SK-N-DZ (cell line): ENCODE measurements at places on chromosomes 16 and 17.
A peak's percentile ranks its signal among the peaks of the same experiment; 100 is the strongest.

DNA sequence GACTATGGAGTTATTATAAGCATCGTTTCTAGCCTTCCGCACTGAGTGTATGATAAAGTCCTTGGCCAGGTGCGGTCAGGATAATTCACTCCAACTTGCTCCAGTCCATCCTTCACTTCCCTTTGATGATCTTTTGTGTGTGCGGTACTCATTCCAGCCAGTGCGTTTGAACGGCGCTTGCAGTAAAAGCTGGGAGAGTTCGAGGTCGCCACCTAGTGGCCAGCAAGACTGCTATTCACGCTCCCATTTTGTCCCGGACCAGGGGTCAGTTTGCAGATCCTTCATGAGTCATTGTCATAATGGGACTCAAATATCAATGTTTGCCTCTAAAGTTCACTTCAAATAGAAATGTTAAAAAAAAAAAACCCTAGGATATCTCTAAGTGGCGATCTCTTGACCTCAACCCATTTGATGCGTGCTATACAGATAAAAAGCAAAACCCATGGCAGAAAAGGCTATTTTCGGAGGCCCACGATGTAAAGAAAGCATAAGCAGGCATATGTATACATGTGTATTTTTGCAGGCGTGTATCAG is 417.1 kb downstream of the TMEM114 start:
- peak; percentile 87 for DNase-seq

DNA sequence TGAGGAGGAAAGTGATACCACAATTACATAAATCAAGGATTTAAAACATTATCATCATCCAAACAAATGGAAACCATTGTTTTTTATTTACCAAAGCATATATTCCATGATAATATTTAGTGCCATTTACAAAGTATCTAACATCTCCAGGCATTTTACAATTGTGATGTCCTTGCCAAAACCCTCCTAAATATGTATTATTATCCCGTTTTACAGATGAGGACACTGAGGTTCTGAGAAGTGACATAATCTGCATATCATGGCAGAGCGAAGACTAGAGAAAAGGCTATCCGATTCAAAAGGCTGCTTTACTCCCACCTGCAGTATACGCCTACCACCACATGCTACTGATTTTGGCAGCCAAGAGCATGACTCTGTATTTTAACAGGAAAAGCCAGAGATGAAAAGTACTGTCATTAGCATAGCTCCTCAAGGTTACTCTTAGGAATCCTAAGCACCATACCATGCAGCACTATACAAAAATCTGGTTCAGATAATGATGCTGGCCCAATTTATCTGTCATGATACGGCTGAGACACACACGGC is 301.4 kb downstream of the CA10 start:
- no peak for DNase-seq

DNA sequence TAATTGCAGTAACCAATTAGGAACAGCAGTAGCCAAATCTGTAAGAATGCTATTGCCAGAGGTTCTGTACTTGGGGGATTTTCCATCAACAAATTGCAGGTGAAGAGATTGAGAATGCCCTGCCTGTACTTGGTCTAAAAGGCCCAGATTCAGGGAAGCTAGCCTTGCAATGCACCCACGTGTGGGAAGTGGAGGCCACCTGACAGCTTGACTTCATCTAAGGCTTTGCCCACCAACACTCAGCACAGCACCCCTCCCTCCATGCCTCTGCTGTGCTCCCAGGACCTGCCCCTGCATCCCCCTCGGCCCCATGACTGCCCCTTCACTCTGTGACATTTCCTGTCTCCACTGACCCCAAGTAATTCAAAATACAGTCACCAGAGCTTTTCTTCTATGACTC is 79.1 kb upstream of the CDH5 start:
- no peak for DNase-seq

DNA sequence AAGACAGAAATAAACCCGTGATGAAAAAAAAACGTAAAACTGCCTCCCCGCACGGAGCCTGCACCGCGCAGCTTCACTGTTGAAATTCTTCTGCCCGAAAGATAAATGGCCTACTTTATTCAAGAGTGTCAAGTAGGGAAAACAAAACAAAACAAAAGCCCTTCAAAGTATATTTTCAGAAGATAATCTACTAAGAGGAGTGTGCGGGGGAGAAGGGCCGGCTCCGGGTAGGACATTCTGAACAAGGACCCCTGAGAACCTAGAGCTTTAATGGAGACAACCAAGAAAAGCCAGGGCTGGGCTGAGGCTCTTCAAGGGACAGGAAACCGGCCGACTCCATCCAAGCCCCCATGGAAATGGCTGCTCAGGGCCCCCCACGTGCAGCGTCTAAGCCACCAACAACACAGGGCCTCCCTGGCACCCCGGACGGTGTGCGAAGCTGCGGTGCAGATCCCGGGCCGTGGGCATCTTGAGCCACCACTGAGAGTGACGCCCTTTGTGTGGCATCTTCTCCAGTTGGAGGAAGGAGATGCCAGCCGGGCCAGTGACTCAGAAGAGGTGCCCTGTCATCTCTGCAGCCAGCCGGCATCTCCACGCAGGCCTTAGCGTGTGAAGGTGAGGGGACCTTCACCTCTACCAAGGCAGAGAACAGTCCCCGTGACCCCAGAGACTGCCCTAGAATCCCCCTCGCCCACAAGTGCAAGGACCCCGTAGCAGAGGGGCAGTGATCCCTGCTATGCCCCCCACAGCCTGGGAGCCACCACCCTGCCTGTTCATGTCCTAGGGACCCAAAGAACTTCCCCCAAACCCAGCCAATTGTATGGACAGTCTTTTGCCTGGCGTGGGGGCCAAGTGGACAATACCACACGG is 250.8 kb downstream of the C16orf95 start:
- DNase-seq = no peak

DNA sequence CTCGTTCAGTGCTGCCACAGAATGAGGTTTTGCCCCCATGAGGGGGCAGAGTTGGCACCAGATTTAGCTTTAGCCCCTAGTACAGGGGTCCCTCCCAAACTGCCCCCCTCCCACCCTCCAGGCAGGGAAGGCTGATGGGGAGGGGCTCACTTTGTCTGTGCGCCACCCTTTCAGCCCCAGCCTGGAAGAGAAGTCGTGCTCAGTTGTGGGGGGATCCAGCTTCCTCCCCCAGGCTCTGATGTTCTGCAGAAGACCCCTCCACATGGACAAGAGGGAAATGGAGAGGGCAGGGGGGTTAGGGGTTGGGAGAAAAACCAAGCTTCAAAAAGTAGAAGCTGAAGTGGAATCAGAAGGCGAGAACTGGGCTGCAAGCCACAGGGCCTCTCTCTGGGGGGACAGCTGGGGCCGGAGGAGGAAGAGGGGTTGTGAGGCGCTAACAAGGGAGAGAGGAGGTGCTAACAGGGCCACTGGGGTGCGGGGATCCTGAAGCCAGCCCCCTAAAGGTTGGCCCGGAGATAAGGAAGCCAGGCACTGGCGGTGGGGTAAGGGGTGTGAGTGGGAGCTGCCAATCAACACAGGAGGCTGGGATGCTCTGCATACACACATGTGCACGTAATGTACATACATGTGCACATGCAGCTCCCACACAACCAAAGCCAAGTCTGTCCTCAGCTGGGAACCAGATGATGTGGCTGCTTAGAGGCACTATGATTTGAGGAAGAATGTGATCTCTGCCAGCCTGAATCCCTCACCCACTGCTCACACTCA is 7.0 kb upstream of the TMEM92 start:
- DNase-seq = no peak

DNA sequence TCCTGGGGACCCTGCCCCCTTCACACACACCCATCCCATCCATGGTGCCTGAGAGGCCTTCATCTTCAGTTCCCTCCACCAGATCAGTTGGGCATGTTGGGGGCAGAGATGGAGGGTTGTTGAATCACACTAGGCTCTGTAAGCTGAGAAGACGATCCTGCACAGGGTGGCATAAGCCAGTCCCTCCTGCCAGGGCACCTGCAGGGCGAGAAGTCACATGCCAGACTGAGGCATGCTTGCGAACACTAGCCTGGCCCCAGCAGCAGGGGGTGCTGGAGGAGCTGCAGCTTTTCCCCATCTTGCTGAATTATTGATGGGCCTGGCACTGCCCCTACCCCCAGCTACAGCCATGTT is 6.1 kb upstream of the TBX2 start:
- peak; percentile 72 for DNase-seq

DNA sequence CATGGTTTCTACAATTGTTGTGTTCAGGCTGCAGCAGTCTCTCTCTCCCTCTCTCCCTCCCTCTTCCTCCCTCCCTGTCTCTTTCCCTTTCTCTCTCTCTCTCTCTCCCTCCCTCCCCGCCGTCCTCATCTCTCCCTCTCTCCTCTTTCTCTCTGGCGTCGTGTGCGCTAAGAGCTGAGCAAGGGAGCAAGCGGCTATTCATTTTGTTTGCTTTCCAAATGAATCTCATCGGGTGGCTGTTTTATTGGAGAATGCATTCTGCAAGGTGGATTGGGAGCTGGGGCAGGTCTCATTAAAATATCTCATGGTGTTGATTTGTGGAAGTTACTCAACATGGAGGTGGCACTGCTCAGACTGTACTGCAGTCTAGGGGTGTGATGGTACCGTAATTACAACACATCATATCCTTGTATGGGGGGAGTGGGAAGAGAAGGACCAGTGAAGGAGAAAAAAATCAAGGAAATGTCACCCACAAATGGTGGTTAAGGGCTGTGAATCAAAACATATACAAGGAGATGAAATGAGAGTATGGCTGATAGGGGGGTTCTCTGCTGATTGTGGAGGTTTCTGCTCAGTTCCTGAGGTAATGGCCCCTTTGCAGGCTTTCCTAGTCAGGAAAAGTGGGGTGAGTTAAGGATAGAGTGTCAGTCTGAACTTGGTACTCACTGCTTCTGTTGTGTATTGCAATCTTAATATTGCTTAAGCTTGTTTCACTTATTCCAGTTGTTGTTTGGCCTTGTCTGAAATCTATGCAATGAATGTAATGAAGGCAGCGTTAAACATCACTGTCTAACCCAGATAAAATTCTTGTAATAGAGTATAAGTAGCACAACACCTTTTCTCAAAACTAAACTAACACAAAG is 2.7 kb downstream of the MSL1 start:
- DNase-seq = no peak

- DNase-seq = no peak
These were observed 18.7 kb upstream of the ADGRG3 start for GRCh38 chr16:57649443-57649751.

DNA sequence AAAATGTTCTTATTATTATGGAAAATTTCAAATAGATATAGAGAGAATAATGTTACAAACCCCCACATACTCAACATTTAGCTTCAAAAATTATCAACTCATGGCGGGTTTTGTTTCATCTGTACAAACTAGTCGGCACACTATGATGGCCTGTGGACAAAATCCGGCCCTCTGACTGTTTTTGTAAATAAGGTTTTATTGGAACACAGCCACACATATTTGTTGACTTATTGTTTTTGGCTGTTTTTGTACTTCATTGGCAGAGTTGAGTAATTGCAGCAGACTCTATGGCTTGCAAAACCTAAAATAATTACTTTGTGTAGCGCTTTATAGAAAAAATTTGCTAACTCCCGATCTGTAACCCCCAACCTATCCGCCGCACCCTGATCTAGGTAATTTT is 41.4 kb upstream of the CLEC18A start:
- no peak for DNase-seq

GRCh38 chr16:70600730-70601129 is 45.6 kb upstream of the IL34 start:
- no peak for DNase-seq
